CD4-positive, alpha-beta T cell treated with Interleukin-10 for 1 hour (primary cell): ENCODE measurements at places on chromosomes 2 and 18.

- no peak for DNase-seq
Observed at GRCh38 chr2:8581601-8582041, 100.2 kb upstream of the ID2 start.

DNA sequence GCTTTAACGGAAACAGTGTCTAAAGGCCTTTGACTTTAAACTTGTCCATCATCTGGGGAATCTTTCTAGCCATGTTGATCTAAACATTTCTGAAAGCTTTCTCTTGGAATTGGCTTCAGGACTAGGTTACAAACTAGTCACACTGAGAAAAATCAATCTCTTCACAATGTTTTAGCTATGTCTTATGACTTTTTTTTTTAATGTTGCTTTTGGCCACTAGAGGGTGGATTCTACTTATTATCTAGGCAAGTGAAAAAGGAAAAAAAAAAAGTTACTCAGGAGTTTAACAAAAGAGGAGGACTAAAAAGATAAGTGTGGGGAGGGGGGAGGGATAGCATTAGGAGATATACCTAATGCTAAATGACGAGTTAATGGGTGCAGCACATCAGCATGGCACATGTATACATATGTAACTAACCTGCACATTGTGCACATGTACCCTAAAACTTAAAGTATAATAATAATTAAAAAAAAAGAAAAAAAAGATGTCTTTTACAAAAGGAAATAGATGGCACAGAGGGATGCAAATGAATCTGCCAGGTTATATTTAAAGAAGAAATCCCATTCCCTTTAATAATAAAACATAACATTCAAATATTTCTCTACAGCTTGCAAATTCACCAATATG is 160.4 kb upstream of the PID1 start:
- no peak for DNase-seq

GRCh38 chr2:109721626-109722025 is 72.5 kb upstream of the RGPD5 start:
- no peak for DNase-seq

GRCh38 chr2:201538025-201538424 is 86.5 kb downstream of the STRADB start:
- no peak for DNase-seq

DNA sequence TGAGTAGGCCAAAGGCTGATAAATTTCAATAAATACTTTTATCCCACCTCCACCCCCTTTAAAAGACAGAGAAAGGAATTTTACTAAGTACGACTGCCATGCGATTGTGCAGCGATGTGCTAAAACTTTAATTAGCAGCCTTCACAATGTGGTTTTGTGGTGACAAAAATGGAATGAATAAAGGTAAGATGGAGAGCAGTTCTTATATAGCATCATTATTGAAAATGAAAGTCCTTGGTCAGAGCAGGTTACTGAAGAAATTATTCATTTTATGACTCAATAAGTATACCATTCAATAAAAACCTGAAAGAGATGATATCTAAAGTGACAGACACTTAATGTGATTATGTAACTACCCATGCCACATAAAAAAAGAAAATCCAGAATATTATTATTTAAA is 33.2 kb upstream of the MTIF2 start:
- DNase-seq = no peak

DNA sequence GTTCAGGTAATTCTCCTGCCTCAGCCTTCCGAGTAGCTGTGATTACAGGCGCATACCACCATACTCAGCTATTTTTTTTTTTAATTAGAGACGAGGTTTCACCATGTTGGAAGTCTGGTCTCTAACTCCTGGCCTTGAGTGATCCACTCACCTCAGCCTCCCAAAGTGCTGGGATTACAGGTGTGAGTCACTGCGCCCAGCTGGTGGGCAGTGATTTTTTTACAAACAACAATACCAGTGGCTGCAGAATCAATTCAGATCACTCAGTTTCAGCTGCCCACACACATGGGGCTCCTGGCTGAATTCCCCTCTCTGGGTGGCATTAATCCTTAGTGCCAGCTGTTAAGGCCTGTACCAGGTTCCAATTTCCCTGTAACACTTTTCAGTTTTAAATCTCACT is 13.3 kb upstream of the CYRIA start:
- no peak for DNase-seq

DNA sequence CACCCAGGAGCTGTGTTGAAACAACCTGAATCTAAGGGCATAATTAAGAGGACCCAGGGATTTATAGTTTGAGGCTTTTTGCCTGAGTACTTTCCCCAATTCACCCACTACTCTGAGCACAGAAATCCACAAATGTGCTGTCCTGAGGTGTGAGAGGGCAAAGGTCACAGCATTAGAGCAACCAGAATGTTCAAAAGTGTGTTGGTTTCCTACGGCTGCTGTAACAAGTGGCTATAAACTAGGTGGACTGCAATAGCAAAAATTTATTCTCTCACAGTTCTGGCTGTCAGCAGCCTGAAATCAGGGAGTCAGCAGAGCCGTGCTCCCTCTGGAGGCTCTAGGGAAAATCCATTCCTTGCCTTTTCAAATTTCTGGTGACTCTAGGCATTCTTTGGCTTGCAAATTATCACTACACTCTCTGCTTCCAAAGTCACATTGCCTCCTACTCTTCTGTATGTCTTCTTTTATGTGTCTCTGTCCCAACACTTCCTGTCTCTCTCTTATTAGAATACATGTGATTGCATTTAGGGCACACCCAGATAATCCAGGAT is 91.4 kb upstream of the TACR1 start:
- no peak for DNase-seq

GRCh38 chr18:29160170-29160569 is 983.2 kb upstream of the CDH2 start:
- DNase-seq = no peak

DNA sequence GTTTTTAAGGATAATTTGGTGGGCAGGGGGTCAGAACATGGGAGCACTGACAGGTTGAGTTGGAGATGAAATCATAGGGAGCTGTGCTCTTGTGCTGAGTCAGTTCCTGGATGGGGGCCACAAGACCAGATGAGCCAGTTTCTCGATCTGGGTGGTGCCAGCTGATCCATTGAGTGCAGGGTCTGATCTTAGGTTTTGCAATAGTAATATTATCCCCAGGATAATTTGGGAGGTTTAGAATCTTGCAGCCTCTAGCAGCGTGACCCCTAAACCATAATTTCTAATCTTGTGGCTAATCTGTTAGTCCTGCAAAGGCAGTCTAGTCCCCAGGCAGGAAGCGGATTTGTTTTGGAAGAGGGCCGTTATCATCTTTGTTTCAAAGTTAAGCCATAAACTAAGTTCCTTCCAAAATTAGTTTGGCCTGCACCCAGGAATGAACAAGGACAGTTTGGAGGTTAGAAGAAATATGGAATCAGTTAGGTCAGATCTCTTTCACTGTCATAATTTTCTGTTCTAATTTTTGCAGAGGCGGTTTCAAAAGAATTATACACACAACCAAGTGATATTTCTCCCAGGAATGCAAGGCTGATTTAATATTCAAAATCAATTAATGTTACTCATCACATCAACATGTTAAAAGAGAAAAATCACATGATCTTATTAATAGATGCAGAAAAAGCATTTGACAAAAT is 23.0 kb downstream of the DBI start:
- DNase-seq = no peak

GRCh38 chr2:191486584-191487320 is 191.2 kb upstream of the NABP1 start:
- DNase-seq = no peak

- no peak for DNase-seq
Observed at GRCh38 chr18:13563390-13563805, 163.0 kb downstream of the FAM210A start.
